ENCODE measurements at places on chromosomes 5 and 9.

GRCh38 chr5:1416856-1417469 lies 28.3 kb downstream of the SLC6A3 start:
- DNase-seq, result no peak

GRCh38 chr5:164687391-164687790 lies 1182.0 kb downstream of the MAT2B start:
- DNase-seq, result no peak

DNA sequence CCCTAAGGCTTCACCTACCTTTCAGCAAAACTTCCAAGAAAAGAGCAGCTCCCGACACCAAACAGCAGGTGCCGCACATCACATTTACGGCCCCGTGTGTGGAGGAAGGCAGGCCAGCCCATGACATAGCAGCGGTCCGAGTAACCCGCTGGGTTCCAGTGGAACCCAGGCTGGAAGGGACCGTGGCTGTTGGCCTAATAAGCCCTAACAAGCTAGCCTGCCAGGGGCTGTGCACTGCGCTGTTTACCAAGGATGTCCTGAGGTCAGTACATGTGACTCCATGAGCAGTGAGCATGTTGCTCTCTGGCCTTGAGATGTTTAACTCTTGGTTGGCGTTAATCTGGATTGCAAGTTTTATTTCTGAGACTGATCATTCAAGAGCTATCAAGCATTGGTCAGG lies 131.5 kb downstream of the FSTL4 start:
- no peak for DNase-seq

GRCh38 chr5:165781738-165782137 lies 2276.3 kb downstream of the MAT2B start:
- DNase-seq, result no peak

DNA sequence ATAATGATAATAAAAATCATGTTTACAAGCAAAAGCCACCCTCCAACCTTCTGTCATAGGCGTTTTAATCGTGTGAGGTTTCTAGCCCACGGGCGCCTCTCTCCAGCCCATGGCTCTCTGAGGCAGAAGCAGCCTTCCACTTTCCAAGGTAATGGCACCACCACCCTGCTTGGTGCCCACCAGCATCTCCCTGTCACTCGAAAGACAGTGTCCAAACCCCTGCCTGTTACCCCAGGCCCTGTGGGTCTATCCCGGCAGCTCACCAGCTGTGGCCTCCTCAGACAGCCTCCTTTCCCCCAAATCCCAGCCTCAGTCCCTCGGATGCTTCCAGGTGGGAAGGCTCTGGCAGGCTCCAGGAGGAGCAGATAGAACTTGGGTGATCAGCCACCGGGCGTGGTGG lies 123.8 kb upstream of the LPCAT1 start:
- DNase-seq, result no peak

- no peak for DNase-seq
Observed at GRCh38 chr5:72324189-72324825, 4.1 kb downstream of the PTCD2 start.

DNA sequence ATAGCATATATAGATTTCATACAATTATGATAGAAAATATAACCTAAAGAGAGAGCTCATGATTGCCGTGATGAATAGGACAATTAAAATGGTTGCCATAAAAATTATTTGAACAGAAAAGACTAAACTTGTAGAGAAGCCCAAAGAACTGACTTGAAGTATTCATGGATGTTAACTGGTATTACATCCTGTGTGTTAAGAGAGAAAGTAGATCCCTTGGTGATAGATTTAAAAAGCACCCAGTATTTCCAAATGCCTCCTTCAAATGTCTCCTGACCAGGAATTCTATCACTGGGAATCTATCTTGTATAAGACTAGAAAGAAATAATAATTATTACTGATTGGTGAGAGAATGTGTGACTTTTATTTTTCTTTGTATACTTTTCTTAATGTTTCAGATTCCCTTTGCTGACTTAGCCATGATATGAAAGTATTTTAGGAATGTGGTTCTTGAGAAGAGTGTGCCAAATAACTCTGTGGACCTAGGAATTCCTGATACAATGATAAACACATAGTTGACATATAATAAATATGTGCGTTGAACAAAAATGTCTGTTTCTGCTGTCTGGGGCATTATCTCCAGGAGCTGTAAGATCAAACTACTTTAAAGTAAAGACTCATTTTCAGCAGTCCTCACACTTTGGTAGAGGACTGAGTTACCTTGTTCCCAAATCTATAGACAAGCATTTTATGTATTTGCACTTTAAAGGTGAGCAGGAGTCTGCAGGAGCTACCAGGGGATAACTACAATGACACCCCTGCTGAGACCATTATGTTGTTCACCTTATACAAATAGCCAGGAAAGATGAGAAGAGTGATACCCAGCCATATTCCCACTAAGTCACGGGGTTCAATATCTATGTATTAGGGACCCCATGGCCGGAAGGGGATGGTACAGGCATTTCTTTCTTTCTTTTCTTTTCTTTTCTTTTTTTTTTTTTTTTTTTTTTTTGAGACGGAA lies 211.1 kb upstream of the TLE4 start:
- DNase-seq, result no peak

DNA sequence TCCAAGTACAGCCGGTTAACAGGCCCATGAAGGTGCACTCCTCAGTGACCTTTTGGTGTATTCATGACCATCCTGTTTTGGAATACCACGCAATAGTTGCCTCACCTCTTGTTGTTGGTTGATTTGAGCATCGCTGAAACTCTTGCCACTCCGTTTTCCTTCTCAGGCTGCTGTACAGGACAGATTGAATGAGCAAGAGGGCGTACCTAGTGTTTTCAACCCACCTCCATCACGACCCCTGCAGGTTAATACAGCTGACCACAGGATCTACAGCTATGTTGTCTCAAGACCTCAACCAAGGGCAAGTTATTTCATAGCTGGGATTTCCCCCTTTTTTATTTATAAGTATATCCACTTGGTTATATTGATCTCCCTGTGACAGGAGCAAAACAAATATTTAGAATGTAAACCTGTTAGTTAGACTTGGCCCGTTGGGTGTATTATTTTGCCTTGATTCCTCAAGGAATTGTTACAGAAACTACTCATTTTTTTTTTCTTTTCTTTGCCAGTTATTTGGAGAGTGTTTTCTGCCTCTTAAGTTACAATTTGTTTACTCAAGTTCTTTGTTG lies 38.1 kb downstream of the FAF2 start:
- DNase-seq, result no peak

DNA sequence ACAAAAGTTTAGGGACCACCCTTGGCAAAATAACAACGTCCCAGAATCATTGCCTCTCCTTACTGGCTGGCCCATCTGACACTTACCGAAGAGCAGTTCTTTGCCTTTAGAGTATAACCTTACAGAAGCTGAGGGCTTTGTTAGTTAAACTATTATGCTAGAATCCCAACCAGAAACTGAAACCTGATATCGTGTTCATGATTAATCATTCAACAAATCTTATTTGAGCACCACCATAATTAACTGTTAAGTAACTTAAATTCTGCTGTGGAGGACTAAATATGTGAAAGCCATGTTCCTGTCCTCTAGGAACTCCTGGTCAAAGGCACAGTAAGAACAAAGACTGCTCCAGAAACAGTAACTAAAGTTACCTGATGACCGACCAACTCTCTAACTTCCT lies 104.9 kb downstream of the ARL15 start:
- DNase-seq, result no peak

DNA sequence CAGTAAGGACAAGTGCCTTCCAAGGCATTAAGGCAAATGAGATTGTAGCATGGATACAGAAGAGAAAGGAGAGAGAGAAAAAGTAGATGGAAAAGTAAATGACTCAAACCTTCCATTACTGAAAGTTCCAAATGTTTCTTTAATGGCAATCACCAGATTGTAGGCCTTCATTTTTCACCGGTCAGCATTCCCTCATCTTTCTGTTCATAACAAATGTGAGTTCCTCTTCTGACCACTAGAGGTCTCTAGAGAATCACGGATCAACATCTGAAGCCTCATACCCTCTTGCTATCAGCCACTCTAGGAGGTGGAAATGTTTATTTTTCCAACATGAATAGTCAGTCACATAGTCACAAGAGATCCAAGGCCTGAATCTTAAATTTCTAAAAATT lies 73.6 kb upstream of the RPS23 start:
- no peak for DNase-seq

DNA sequence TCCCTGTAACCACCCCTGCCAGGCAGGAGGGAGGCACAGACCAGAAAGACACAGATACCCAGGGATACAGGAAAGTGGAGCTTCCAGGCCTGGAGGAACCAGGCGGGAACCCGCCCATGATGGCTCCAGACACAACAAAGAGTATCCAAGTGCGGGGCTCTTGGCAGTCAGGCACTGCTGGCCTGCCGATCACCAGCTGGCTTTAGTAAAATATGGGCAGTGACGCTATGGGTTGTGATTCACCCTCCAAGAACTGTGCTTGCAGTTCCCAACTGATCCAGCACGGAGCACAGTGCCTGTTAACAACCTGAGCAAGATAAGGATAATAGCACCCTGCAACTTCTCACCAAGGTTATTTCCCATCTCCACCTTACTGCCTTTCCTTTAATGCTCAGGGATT lies 463.3 kb downstream of the IRX1 start:
- DNase-seq, result no peak

DNA sequence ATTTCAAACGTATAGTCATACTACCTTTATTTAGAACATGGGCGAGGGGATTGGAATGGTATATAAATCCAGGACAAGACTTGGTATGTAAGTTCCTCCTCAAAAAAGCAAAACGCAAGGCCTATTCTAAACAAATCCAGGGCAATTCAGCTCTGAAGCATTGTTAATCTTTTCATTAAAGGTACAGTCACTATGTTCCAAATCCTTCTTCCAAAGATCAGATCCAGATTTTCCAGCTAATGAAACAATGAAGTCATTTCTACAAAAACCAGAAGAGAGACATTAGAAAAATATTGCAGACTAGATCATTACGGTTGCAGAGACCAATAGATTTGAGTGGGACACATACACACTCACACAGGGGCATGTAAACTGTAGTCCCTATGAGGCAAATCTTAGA lies 116.1 kb upstream of the BNC2 start:
- DNase-seq, result no peak

DNA sequence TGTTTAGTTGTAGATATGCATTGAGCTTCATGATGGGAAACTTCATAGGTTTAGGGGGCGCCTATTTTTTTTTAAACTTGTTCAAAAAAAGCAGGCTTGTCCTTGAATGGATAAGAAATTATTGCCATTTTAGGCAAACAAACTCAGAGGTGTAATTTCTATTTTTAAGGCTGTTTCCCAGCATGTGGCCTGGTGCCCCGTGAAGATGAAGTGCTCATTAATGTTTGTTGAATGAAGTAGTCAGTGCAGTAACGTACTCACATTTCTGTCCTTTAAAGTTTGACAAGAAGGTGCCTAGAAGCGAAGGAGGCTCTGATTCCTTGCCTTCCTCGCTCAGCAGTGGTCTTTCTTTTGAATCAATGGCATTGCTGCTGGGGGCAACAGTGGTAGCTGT lies 54.3 kb downstream of the ZNF618 start:
- DNase-seq, result no peak

- DNase-seq, result no peak
Observed at GRCh38 chr5:177328545-177329231, 17.0 kb upstream of the MXD3 start.

- no peak for DNase-seq
Observed at GRCh38 chr5:17088051-17088450, 129.4 kb upstream of the BASP1 start.

DNA sequence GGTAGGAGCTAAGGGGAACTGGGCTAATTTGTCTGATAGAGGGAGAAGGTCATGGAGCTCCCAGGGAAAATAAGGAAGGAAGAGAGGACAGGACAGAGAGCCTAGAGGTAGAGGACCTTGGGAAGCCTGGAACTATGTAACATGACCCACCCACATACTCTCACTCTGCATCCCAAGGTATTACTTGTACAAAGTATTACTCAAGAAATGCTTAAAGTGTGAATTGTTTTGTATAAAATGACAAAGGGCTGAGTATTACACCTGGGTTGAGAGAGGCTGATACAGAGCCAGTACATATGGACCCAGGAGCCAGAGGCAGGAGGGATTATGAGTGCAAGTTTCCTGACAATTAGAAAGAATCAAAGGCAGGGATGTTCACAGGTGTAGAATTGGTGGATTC lies 80.5 kb upstream of the ANKRD55 start:
- no peak for DNase-seq

DNA sequence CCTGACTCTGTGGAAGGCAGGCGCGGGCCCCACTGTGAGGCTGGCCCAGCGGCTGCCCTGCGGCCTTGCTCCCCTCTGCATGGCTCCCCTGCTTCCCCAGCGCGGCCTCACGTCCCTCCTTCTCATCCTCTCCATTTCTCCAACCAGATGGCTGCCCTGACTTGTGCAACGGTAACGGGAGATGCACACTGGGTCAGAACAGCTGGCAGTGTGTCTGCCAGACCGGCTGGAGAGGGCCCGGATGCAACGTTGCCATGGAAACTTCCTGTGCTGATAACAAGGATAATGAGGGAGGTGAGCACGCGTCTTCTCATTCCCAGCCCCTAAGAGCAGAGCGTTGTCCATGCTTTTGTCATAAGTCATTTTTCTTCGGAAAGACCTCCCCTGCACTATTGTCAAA lies 129.0 kb upstream of the WWC1 start:
- no peak for DNase-seq

DNA sequence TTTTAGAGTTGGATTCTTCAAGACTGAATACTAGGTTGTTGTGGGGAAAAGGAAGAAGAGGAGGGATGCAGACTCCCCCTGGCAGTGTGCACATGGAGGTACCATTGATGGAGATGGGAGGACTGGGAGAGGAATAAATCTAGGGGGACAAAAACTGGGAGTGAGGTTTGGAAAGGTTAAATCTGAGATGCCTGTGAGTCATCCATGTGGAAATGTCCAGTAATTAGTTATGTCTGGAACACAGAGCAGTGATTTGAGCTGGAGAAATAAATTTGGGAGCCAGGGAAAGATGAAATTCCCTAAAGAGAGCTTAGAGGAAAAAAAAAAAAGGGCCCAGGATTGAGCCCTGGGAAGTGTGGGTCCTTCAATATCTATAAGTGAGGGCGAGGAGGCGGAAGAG lies 8.0 kb upstream of the CCIN start:
- no peak for DNase-seq

DNA sequence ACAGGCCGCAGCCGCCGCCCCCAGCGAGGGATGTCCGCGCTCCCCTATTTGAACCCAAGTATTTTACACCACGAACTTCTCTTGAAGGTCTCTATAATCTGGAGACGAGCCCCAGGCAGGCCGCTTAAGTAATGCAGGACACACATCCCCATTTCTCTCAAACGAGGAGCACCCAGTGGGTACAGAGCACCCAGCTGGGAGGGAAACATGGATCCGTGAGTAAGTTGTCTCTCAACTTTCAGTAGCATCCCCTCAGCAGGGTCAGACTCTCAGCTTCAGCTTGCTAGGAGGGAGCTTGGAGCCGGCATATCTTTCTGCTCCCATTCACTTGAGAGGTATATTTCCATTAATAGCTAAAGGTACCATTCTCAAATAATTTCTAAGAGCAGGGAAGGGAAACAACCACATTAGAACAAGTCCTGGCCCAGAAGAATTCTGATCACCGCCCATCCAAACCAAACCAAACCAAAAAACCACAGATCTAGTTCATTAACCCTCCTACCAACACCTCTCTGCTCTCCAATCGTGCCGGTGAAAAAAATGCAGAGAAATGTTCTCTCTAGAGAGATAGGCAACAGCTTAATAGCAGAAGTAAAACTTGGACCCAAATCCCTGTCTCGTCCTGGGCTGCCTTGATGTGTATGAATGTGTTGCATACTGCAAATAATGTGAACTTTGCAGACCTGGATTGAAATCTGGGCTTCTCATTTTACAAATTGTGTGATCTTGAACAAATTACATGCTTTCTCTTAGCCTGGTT lies 910 bp downstream of the TDRD7 start:
- DNase-seq, result no peak

GRCh38 chr9:117564839-117565238 lies 139.4 kb upstream of the TLR4 start:
- DNase-seq, result no peak
